D721Med (cell line): ENCODE measurements at places on chromosomes 2 and 18.

- DNase-seq: no peak
Measured at GRCh38 chr2:109344270-109344805, 215.3 kb downstream of the SH3RF3 start.

- no peak for DNase-seq
Measured at GRCh38 chr2:37585982-37586621, 85.3 kb downstream of the CDC42EP3 start.

DNA sequence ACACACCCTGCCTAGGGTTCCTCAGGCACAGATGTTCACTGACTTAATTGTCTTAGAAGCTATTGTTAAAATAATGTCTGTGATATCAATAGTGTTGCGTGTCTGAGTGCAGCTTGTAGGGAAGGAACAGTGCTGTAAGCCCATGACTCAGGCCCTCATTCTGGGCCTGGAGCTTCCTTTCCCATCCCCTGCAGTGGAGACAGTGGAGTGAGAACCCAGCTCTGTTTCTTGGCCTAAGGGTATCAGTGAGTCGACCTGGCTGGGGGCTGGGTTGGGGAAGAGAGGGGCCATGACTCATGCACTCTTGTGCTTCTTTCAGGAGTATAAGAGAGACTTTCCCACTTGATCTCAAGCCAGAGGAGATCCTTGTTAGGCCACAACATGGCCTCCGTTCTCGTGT lies 106.8 kb downstream of the HRH4 start:
- no peak for DNase-seq

GRCh38 chr2:168096158-168096557 lies 151.2 kb downstream of the STK39 start:
- DNase-seq: no peak
